GM06990 (cell line): ENCODE measurements at places on chromosomes 13 and 19.

- no peak for DNase-seq
Observed at GRCh38 chr13:108742701-108743451, 113.5 kb downstream of the MYO16 start.

DNA sequence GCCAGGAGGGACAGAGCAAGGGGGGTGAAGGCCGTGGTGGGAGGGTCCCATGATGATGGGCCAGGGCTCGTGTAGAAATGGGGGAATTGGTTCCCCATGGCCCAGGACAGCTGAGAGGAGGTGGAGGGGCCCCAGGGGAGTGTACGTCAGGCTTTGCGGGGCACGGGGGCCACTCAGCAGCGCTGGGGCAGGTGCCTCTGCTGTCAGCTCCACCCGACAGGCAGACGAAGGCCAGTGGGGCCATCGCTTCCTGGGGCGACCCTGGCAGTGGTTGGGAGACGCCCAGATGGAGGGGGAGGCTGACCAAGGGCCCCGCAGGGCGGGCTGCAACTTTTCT, 1.9 kb upstream of the TEKTIP1 start:
- DNase-seq, result no peak

DNA sequence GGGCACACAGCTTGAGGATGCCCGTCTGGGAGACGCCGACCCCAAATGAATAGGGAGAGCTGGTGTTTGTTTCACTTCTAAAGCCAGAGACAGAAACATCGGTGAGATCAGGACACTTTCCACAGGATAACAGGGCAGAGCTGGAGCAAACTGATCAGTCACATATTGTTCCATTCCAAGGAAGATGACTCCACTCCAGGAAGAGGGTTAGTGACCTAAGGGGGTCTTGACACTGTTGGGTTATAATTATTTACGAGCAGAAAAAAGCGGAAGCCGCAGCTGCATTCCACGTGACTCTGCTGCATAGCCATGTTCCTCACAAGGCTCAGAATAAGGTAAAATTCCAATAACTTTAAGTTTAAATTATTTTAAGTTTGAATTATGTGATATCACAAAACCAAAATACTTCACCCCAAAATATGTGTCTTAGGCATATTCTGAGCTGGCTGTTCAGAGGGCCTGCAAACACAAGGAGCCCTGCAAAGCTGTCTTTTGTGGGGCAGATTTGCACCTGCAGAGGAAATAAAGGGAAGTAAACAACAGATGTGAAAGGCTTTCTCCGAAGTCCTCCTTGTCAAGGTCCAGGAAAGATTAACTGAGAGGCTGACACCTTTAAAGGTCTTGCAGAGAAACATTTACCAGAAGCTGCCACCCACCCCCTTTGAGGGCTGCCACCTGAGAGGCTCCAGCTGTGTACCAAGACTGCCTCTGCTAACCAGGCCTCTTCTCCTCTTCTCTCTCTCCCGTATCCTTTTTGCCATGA, 819.2 kb downstream of the UQCRFS1 start:
- DNase-seq, result no peak

DNA sequence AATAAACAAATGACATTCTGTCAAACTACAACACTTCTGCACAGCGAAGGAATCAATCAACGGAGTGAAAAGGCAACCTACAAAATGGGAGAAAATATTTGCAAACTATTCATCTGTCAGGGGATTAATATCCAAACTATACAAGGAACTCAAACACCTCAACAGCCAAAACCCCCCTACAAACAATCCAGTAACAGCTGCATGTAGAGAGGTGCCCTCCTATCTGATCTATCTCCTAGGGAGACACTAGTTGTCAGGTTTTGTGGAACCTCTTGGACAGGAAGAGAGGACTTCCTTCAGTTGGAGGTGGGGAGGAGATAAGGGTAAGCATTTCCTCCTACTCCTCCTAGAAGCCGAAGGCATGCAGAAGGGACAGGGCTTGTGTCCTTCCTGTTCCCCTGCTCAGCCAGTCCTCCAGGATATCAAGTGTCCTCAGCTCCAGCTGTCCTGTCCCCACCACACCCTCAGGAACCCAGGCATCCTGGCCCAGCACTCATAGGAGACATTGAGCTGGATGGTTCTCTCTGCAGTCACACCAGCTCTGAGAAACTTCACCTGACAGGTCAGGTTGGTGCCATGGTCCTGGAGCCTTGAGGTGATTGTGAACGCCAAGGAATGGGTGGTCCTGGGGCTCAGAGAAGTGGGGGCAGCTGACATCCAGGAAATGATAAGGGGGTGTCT, 9.8 kb upstream of the SIGLEC8 start:
- no peak for DNase-seq

- no peak for DNase-seq
Observed at GRCh38 chr13:28128926-28129325, 9.4 kb upstream of the PAN3 start.

DNA sequence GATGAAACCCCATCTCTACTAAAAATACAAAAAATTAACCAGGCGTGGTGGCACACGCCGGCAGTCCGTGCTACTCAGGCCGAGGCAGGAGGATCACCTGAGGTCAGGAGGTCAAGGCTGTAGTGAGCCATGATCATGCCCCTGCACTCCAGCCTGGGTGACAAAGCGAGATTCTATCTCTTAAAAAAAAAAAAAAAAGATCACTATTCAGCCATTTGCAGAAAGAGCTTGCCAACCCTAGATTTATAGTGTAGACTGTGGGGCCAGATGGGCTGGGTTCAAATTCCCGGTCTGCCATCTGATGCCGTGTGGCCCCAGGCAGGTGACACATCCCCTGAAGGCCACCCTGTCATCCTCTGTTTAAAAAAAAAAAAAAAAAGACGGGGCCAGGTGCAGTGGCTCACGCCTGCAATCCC, 28.9 kb downstream of the SMIM24 start:
- no peak for DNase-seq

DNA sequence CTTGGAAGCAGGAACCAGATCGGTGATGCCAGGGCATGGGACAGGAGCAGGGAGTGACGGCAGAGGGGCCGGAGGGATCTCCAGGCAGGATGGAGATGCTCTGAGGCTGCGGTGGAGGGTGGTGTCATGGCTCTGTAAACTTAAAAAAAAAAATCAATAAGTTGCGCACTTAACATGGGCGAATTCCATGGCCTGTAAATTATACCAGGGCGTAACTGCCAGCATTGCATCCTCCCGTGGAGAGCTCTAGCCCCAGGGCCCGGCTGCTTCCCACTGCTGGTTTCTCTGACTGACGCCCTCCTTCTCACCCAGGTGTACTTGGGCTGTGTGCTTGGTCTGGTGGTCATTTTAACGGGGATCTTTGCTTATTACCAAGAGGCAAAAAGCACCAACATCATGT, 8.7 kb downstream of the ATP12A start:
- no peak for DNase-seq

DNA sequence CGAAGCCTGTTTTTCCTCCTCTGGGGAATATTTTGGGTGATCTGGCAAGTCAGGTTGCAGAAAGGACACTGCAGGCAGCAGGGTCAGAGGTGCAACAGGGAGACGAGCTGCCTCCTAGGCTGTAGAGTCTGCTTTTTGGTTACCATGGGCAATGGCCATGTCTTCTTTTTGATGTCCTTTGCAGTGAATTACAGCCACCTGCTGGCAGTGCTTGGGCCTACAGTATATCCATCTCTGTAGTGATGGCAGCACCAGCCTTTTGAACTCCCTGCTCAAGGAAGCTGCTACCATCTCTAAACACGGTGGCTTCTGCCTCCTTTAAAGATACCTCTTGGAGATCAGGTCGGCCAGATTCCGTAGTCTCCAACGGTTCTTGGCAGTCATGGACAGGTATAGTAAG, 73.9 kb downstream of the WTIP start:
- DNase-seq, result no peak

GRCh38 chr19:1970003-1970805, 29.2 kb downstream of the CSNK1G2 start:
- no peak for DNase-seq

DNA sequence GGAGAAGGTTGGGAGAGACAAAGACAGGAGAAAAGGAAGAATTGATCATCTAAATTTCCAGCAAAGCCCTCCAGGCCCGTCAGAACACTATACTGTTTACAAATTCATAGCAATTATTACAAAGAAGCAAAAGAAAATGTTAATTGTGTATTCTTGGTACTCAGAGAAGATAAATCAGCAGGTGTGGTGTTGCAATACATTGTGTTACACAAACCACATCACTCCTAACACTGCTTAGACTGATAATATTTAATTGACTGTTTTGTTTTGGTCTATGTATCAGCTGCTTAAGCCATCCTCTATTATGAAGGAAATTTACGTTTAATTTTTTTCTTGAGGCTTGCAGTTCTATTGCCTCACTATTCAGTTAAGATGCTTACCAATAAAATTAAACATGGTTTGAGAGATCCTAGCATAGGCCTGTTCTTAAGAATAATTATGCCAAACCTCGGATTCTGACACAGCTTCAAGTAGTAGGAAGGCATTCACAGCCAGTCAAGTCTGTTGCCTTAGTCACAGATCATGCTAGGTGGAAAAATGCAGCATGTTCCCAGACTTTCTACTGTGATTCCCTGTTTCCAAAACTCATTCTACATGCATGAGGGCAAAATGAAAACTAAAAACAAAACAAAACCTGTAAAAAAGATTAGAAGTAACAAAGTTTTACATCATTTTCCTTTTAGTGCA, 129.2 kb downstream of the TBC1D4 start:
- DNase-seq, result no peak

- DNase-seq, result peak; percentile 42
Observed at GRCh38 chr19:756236-756635, 5.3 kb downstream of the MISP start.

- DNase-seq, result no peak
Observed at GRCh38 chr13:30712536-30713532, 22.5 kb upstream of the ALOX5AP start.

DNA sequence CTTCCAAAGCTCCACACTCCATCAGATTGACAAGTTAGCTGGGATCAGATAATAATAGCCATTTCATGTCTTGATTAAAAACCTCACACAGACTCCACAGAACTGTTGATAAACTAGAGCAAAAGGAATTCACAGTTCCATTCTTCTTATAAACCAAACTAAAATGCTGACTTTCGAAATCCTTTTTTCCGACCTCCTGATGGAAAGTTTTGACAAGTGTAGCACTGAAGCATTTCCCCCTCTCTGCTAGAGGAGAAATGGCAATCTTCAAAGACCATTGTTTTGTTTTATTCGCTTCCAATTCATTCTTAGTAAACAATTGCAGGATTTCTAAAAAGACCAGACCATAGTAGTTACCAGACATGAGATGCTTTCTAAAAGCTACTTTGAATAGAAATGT, 58.8 kb downstream of the COL4A2 start:
- DNase-seq, result no peak

DNA sequence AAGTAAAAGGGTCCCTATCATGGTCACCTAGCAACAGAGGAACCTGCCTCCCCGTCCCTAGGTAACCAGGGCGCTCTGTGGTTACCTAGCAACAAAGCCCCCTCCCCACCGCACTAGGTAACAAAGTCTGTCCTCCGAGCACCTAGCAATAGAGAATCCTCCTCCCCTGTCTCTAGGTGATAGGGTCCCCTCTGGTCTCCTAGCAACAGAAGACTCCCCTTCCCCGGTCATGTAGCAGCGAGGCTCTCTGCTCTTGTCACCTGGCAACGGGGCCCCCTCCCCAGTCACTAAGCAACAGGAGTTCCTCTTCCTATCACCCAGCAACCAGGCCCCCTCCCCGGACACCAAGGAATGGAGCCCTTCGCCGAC, 307 bp downstream of the JOSD2 start:
- no peak for DNase-seq

DNA sequence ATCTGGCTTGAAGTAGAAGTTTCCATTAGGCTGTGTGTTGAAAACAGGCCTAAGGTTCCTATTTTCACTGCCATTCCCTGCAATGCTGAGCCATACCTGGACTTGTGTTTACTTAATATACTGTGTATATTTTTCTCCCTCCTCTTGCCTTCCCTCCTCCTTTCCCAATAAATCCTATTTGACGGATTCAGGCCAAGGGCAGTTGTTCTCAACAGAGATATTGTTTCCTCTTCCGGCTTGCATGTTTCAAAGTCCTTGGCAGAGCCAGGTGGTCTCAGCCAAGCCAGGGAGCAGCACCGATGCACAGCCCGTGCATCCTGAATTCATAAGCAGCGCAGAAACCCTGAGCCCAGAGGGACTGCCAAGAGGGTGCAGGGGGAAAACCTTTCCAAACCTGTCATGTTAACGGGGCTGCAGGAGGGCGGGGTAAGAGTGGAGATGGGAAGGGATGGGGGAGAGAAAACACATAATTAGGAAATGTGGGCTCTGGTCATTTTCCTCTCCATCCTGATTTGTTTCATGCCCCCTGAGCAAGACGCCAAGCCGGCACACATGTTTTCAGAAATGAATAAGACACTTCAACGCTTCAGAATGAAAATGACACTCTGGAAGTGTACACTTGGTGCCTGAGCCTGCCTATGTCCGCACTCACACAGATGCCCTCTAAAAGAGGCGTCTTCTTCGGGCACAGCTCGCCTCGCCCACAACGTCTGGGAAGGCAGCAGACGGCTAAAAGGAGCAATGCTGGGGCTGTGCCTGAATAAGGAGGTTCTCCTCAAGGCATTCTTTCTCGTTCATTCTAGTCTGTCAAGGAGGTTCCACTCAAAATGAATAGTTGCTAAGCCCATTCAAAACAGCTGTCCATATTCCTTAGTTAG, 149.3 kb upstream of the UBL3 start:
- DNase-seq, result no peak

DNA sequence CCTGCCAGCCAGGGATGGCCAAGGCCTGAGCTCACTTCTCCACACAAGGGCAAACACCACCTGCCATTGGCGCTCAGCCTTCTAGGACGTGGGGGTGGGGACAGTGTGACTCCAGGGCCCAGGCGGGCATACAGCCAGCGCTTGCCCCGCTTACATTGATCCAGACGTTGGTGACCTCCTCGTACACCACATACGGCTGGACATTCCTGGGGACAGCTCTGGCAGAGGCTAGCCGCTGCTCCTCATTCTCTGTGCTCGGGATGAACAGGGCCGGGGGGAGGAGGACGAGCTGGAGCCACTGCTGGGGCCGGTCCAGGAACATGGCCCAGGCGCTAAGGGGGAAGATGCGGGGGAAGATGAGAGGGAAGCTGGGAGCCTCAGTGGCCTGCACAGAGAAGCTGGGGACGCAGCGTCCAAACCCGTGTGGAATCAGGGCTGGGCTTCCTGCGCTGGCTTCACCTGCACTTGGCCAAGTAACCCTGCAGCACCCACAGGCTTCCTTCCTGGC, 25.1 kb upstream of the MYDGF start:
- no peak for DNase-seq

GRCh38 chr13:97113231-97114001, 108.7 kb upstream of the MBNL2 start:
- no peak for DNase-seq

DNA sequence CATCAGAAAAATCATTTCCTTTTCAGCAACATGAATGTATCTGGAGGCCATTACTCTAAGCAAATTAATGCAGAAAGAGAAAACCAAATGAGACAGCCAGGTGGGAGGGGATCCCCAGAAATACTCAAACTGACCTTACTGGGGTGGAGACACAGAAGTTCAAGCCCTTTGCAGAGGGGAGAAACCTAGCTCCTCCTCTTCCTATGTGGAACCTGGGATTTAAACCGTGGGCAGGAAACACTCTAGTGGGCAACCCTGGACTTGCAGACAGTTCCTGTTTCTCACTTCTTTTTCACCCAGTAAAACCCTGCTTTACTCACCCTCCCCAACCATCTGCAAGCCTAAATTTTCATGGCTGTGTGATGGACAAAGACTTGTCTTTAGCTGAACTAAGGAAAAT, 61.3 kb downstream of the SLITRK6 start:
- DNase-seq, result no peak
